ENCODE measurements at places on chromosomes 6 and 20.

GRCh38 chr20:46056970-46057855 lies 28.2 kb downstream of the SLC12A5 start:
- no peak for DNase-seq

GRCh38 chr20:33568868-33569801 lies 79.2 kb downstream of the CBFA2T2 start:
- no peak for DNase-seq

DNA sequence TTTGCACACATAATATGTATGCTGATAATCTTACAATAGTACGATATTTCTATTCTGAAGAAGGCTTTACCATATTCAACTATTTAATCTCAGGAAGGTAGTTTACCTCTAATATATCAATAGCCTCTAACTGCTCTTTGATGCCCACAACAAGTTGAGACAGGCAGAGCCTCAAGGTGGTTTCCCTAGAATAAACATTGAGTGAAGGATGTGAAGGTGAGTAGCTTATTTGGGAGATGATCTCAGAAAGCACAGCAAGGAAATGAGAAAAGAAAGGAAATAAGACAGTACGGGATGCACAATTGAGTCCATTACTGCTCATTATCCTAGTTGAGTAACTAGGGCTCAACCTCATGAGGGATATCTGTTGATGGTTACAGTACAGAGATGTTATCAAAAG lies 638.4 kb downstream of the MAFB start:
- no peak for DNase-seq

DNA sequence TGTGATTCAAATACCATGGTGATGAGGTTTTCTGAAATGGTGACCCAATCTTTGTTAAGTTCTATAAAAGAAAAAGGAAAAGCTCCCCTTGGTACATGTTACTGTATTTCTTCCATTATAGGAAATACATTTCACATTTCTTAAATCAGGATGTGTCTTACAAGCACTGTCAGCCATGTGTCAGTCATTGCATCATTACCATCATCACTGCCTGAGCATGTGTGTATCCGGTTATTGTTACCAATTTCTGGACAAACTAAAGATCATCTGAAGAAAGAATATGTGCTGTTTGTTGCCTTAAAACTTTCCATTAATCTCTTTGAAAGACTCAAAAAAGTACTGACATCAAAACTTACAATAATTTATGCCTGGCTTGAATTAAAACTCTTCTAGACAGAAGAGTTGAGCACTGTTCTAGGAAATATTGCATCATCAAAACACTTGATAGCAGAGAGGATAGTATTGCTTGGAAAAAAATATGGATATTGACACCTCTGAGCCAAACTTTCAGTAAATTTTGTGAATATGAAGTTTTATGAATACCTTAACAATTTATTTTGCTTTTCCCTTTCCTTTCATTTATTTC lies 7.1 kb upstream of the TSPYL1 start:
- DNase-seq, result no peak

- no peak for DNase-seq
Measured at GRCh38 chr20:56715309-56715708, 86.2 kb downstream of the TFAP2C start.

DNA sequence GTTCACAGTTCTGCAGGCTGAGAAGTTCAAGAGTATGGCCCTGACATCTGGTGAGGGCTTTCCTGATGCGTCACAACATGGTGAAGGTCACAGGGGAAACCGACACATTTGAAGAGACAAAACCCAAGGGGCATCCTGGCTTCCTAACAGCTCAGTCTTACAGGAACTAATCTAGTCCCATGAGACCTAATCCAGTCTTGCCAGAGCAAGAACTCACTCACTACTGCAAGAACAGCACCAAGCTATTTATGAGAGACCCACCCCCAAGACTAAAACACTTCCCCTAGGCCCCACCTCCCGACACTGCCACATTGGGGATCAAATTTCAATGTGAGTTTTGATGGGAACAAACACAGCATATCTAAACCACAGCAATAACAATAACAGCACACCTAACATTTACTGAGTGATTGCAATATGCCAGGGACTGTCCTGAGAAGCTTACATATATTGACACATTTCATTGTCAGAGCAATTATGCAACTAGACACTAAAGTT lies 46.6 kb downstream of the TPBG start:
- peak; percentile 46 for DNase-seq

GRCh38 chr6:163998496-163998895 lies 584.0 kb downstream of the QKI start:
- DNase-seq, result peak; percentile 33

DNA sequence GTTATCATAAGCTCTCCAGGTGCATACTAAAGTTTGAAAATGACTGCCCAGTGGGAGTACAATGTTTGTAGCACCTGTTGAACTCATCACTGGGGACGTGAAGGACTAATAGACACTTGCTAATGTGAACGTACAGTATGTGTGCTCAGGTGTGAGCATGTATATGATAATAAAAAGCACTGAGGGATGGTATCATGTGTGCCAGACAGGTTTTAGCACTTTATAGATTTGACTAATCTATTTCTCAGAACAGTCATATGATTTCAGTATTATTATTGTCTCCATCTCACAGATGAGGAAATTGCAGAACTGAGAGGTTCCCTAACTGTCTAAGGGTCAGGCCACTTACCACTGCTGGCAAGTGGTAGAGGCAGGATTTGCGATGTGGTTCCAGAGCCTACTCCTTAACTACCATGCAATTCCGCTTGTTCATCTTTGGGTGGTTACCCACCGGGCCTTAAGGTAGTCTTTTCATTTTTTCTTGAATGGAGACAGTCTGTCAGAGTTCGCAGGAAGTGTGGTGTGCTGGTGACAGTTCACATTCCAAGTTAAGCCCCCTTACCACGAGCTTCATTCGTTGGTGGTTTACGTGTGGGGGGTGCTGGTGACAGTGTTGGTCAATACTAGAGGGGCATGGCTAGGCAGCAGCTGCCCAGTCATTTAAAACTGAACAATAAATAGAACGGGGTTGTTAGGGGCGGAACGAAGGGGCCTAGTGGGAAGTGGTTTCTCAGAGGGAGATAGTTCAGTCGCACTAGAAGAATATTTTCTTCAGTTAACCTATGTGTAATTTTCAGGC lies 46.8 kb downstream of the RREB1 start:
- no peak for DNase-seq

- no peak for DNase-seq
Measured at GRCh38 chr6:16555550-16555949, 205.7 kb downstream of the ATXN1 start.

DNA sequence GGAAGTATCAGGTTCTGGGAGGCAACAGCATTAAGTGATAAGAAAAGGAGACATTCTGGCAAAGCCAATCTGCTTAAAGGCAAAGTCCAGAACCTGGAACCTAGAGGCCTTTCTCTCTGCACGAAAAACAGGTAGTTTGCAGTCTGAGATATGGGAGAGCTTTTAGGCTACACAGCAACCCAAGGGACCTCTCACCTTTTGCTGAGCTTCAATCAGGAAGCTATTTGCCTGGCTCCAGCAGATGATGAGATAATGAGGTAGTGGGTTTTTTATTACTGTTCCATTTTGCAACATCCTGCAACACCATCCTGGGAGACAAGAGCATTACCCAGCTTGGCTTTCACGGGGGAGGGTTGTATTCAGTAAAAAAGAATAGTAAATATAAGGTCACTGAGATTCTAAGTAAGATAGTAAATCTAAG lies 143.1 kb downstream of the ADGRG6 start:
- peak; percentile 39 for DNase-seq

DNA sequence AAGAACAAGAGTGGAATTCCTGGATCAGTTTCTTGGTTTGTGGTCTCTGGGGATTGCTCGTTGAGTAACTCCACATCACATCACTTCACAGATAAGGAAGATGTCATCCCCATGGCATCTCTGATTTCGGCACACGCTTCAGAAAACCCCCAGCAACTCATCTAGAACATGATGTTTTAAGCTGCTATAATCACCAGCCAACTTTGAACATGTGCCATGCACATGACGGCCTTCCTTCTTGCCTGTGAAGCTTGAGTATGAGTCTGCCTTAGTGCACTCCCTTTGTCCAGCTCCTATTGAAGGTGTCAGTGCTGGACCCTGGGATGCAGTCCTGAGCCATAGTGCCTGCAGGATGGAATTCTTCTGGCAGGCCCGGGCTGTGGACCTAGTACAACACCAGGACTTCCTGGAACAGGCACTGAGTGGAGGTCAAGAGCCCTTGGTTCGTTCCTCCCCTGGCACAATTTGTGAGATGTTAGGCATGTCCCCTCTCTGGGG lies 231.5 kb upstream of the SUPT3H start:
- peak; percentile 78 for DNase-seq

GRCh38 chr6:130113201-130113710 lies 94.9 kb downstream of the L3MBTL3 start:
- DNase-seq, result no peak

DNA sequence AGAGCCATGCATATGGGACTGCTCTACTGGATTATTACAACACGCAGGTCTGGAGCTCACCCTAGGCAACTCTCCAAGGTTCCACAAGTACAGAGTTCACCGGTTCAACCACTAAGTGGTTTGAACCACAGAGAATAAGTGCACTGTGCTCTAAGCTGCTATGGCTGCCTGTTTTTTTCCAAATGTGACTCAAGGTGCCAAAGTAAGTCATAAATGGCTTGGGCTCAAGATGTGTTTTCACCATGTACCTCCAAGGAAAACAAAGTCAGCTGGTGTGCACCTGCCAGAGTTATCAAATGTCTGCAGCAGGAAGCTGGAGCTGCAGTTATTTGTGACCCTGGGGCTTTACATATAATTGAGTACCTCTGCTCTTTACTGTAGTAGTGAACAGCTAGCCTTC lies 76.7 kb downstream of the PREP start:
- peak; percentile 94 for DNase-seq

- DNase-seq, result peak; percentile 54
Measured at GRCh38 chr6:1079525-1079924, 232.4 kb upstream of the FOXQ1 start.

DNA sequence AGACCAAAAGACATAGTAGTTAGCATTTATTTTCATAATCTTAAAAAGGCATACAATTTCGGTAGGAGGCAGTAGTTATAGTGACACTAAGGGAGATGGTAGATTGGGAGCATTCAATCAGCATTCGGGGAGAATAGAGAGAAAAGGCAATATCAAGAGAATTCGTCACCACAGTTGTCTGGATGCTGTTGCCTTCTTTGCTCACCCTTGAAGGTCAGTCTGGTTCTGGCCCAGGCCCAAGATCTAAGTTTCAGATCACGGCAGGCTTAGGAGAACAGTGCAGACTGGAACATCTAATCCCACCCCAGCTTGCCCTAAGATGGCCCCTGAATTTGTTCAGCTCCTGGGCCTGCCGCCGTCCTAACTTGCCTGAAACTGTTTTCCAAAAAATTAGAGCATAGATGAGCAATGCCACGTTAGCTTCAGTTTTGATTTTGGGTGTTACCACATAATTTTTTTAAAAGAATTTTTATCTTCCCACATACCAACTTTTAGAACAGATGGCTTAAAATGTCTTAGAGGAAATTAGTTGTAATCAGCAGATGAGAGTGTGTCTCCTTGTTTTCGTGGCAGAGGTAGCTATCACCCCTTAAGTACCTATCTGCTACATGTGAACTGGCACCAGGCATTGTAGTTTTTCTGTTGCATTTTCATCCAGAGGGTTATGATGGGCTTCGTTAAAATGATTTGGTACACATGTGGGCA lies 8.3 kb upstream of the CEP85L start:
- DNase-seq, result no peak

DNA sequence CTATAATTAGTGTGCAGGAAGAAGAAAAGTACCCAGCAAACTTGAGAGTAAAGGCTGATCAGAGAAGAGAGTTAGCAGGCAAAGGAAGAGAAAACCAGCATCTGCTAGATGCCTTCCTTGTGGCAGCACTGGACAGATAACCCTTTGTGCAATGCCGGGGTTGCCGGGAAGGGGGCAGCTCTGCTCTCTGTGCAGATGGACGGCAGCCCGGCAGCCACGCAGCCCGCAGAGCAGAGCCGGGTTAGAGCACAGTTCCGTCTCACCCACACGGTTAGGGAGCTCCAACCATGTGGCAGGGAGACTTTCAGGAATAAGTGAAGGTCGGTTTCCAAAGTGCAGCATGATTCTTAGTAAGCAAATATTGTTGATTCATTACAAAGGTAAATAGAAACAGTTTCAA lies 80.0 kb upstream of the RPS6KA2 start:
- DNase-seq, result no peak

GRCh38 chr6:149045404-149045803 lies 272.1 kb upstream of the TAB2 start:
- peak; percentile 26 for DNase-seq

DNA sequence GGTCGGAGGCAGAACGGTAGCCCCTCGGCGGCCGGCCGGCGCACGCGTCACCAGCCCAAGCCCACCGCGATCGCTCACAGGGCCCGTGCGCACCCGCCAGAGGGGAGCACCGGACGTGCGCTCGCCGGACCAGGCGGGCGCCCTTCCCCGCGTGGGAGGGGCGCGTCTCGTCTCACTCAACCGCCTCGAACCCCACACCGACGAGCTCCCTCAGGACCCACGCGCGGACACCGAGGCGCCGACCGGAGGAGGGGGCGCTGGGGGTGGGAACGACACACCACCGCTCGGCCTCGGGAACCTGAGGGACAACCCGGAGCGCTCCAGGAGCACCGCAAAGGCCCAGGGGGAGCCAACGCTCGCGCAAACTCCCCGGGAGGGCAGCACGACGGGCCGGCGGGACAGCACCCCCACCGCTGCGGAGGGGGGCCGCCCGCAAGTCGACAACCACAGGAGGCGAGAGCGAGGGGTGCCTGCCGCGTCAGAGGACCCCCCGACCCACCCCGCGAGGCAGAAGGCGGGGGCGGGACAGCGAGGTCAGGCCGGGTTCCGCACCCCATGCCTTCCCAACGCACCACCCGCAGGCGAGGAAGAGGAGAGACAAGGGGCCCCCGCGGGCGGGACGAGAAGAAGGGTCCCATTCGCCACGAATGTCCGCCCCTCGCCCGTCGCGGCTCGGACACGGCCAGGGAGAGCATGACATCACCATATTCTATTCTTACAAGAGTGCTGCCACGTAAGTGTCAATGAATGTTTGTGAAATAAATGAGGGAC lies 512.7 kb upstream of the ZNF337 start:
- DNase-seq, result no peak

GRCh38 chr20:21507400-21508229 lies 6.2 kb downstream of the NKX2-2 start:
- DNase-seq, result no peak

DNA sequence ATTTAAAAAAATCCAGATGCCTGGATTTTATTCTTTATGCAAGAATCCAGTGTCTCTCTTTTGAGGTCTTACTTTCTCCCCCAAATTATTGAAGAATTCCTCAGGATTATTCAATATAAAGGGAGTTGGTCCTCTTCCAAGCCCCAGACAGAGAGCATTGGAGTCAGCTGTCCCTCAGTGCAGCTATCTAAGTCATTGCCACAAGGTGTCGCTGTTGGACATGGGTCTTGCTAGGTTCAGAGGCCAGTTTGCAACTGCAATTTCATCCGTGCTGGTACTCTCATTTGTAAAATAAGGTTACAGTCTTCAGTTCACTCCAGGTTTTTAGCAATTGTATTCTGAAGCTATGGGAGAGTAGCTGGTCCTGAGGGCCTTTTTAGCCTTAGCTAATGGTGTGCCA lies 27.8 kb downstream of the CCN2 start:
- peak; percentile 70 for DNase-seq

- no peak for DNase-seq
Measured at GRCh38 chr20:4811661-4812181, 90.0 kb downstream of the PRND start.

- DNase-seq, result no peak
Measured at GRCh38 chr6:111990214-111990613, 63.7 kb upstream of the CCN6 start.

- no peak for DNase-seq
Measured at GRCh38 chr20:40776466-40777457, 87.7 kb upstream of the MAFB start.

All from M059J (cell line).